ENCODE measurements at places on chromosomes 16 and 17.

DNA sequence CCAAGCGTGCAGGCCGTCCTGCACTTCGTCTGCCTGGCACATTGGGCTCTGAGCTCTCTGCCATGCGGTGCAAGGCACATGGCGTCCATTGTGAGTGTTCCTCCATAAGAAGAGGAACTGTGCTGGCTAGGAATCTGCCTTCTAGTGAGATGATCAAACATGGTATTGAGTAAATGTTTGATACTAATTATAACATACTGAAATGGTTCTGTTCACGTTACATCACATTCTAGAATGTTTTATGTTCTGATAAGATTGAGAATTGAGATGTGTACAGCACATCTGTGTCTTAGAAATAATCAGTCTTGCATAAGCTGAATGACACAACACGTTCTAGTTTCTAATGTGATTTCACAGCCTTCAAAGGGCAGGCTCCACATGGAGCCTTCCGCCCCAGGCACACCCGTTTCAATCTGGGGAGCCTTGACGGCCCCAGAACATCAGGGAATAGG, 42.9 kb downstream of the USP10 start:
- no peak for DNase-seq

DNA sequence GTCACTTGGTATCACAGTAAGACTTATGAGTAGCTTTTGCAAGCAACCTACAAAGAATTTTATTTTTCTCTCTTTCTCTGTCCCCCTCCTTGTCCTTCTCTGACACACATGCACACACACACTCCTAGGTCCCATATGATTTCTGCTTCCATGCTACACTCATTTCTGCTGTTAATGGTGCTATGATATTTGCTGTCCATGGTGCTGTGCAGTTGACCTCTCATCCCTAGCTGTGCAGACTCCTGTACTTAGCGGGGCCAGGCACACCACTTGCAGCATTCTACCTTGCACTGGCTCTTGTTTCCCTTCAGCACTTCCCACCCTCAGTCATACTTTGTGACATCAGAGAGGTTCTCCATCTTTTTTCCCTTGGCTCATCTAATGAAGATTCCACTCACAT, 158.9 kb upstream of the CNTNAP4 start:
- DNase-seq: no peak

DNA sequence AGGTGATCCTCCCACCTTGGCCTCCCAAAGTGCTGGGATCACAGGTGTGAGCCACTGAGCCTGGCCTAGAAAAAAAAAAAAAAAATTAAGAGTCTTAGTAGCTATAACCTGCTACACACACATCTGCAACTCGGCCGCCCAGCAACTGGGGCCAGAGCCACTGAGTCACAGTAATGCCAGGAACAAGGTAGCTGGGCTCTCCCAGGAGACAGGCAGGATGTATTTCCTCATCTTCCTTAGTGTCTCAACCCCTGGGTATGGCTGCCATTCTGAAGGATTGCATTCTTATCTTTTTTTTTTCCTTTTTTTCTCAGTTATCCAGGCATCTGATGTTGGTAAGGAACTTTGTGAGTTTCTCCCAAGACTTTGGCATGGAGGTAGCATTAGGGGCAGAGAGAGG, 7.1 kb upstream of the PSMD3 start:
- DNase-seq: no peak

DNA sequence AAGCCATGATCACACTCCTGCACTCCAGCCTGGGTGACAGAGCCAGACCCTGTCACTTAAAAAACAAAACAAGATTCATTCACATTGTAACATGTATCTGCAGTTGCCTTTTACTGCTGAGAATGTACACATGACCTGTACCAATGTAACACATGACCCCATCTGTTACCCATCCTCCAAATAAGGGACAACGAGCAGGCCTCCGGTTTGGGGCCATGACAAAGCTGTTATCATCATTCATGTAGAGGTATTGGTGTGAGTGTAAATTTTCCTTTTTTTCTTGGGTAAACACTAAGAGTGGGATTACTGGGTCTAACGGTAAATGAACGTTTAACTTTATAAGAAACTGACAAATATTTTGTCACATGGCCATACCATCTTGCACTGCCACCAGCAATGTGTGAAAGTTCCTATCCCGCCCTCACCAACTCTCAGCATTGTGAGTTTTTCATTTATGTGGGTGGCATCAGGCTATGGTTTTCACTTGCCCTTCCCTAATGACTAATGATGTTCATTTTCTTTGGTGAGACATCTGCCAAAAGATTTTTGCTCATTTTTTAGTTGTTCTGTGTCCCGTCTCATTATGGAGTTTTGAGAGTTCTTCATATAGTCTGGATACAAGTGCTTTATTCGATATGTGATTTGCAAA, 145.5 kb downstream of the C16orf78 start:
- no peak for DNase-seq

DNA sequence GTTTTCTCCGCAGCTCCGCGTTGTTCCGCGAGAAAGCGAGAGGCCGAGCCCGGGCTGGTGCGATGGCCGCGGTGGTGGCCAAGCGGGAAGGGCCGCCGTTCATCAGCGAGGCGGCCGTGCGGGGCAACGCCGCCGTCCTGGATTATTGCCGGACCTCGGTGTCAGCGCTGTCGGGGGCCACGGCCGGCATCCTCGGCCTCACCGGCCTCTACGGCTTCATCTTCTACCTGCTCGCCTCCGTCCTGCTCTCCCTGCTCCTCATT, 404 bp downstream of the EMC6 start:
- DNase-seq: no peak

DNA sequence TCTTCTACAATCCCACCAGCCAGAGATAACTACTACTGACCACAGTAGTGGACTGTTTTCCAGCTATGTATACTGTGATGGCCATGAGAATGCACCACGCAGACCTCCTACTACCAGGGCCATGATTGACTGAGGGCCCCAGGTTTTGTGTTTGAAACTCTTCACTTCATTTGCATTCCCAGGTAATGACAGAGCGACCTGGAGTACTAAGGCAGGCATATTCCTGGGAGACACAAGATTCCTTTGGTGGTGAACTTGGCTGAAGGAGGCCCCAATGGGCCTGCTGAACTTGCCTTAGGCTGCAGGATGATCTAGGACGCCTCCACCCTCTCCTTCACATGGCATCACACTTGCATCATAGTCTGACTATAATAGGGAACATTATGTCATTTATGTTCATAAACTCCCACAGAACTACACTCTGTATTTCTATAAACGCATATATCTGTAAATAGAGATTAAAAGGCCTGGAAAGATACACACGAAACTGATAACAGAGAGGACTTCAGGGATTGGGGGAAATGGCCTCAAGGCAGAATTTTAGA, 30.4 kb downstream of the CLEC19A start:
- no peak for DNase-seq

- DNase-seq: no peak
These were observed 390.3 kb downstream of the SLC39A11 start for GRCh38 chr17:72702136-72702735.

DNA sequence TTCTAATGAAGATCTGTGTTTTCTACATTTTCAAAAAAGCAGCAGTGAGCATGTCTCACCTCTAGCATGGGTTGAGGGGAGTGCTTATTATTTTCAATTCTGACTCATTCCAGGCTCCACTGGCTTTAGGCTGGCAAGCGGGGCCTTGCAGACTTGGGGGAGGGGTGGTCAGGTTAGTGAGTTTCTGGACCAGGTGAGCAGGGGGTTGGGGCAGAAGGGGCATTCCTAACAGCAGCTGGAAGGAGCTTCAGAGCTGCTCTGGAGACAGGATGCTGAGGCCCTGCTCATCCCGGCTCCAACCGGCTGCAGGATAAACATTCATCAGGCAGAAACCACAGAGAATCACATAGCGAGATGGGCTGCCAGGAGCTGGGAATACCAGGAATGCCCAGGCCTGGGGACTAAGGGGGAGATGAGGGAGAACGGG, 10.5 kb upstream of the KRT19 start:
- DNase-seq: no peak

DNA sequence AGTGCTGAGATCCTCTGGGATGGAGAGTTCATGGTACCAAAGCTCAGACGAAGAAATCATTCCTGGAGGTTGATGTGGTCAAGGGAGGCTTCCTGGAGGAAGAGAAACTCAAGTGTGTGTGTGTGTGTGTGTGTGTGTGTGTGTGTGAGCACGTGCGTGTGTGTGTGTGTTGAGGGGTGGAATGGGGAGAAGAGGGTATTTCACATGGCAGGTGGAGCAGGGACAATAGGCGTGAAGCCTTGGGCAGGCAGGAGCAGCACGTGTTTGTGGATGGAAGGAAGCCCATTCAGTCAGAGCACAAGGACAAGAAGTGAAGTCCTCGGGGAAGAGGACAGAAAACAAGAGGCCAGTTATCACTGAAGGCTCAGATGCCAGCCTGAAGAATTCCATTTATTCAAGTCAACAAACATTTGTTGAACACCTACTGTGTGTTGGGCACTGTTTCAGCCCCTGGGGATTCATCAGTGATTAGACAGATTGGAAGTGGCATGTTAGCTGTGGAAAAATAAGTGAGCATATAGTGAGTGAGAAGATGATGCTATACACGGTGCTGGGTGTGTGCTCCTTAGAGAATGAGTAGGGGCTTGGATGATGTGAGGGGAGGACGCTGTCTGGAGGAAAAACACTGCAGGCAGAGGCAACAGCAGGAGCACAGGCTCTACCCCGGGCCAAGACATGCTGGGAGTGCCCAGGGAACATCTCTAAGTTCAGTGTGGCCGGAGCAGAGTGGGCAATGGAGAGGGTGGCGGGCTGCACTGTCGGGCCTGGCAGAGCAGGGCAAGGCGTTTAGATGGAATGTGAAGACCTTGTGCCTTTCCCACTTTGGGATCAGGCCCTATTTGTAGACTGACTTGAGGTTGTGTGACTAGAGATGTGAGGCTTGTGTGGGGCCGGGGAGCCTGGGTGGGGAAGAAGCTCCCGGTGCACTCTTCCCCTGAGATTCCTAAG, 267.1 kb downstream of the CBLN1 start:
- no peak for DNase-seq

- DNase-seq: no peak
These were observed 105.9 kb downstream of the METRNL start for GRCh38 chr17:83185023-83186002.

DNA sequence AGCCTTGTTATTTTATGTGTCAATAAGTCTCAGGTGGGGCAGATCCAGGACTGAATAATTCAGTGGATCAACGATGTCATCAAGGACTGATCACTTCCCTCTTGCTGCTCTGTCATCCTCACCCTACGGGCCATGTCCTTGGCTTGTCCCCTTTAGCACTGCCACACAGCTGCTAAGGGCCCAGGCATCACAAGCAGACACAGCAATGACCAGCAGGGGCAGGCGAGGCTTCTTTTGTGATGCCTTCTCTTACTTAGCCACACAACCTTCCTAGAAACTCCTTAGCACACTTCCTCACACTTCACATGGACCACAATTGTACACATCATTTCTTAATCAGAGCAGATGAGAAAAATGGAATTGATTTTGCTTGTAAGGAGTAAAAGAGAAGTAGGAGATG, 356.3 kb upstream of the SOX9 start:
- DNase-seq: no peak

DNA sequence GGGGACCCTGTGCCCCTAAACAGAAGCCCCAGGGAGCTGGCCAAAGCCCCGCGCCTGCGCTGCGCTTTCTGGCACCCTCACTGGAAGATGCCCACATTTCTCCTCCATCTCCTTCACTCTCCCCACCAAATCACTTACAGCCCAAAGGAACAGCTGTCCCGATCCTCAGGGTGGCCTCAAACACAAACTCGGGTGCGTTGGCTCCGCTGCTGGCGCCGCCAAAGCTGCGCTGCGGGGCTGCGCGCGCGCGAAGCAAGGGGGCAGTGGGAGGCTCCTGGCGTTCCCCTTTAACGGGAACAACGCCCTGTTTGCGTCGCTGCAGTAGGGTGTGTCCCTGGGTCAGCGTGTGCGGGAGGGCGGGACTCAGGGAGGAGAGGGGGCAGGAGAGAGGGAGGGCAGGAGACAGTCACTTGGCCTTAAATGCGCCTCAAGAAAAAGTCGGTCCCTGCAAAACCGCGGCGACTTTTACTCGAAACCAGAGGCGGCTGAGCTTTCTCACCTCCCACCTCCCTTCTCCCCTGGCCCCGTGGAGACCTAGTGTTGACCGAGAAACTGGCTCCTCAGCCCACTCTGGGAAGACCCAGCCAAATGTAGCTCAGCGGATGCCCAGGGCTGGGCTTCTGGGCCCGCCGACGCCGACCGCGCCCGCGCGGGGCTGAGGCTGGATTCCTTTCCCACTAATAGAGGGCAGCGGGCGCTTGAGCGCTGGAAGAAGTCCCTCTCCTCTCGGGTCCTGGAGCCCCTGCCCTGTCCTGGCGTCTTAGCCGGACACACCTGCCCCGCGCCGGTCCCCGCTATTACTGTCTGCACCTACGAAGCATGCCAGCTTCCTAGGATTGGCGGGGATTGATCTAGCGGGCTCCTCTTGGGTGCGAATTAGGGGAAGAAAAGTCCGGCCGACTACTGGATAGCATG, 2.6 kb downstream of the PMP22 start:
- DNase-seq: no peak

- no peak for DNase-seq
These were observed 52.3 kb downstream of the CYB5D2 start for GRCh38 chr17:4195306-4195705.

DNA sequence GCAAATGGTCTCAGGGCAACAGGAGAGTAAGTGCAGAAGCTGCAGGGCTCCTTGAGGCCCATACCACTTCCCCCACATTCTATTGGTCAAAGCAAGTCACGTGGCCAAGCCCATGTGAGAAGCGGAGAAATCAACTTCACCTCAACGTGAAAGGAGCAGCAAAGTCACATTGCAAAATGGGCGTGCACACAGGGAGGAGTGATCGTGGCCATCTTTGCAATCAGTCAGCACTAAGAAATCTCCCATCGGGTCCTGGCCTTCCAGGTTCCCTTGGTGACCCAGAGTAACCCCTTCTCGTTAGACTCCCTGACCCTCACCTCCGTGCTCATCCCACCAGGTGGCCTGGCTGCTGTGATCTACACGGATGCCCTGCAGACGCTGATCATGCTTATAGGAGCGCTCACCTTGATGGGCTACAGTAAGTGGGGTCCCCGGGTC, 38.0 kb downstream of the SLC5A11 start:
- no peak for DNase-seq

DNA sequence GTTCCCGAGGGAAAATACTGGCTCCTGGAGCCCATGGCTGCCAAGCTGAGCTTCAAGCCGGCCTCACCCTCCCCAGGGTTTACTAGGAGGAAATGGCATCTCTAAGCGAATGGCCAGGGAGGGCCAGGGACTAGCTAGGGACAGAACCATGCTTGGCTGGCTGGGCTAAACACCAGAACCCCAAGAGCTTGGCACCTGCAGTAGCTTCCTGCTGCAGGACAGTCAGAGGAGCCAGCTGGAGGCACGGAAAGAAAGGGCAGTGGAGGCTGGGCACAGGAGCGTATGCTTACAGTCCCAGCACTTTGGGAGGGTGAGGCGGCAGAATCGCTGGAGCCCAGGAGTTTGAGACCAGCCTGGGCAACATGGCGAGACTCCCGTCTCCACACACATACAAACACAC, 33.7 kb downstream of the PEMT start:
- no peak for DNase-seq
